ENCODE measurements at places on chromosomes 4 and X.

DNA sequence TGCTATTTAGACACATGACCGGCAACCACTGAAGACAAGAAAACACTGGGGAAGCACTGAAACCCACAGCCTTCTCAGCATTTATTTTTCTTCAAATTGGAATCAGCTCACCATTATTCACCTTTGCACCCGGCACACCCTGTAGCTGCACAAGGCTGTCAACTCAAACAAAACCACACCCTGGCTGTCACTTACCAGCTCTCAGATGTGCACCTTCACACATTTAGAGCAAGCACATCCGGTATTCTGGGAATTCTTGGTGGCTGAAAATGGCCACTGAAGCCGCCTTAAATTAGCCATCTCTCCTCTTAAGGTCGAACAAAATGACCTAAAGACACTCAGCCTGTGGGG lies 5.9 kb downstream of the ZFYVE28 start:
- H3K4me3 ChIP-seq: peak overlapping the region; percentile 73
- H3K27ac ChIP-seq: peak overlapping the region; percentile 98
- H3K36me3 ChIP-seq: no peaks in the 10 kb centered on the region

DNA sequence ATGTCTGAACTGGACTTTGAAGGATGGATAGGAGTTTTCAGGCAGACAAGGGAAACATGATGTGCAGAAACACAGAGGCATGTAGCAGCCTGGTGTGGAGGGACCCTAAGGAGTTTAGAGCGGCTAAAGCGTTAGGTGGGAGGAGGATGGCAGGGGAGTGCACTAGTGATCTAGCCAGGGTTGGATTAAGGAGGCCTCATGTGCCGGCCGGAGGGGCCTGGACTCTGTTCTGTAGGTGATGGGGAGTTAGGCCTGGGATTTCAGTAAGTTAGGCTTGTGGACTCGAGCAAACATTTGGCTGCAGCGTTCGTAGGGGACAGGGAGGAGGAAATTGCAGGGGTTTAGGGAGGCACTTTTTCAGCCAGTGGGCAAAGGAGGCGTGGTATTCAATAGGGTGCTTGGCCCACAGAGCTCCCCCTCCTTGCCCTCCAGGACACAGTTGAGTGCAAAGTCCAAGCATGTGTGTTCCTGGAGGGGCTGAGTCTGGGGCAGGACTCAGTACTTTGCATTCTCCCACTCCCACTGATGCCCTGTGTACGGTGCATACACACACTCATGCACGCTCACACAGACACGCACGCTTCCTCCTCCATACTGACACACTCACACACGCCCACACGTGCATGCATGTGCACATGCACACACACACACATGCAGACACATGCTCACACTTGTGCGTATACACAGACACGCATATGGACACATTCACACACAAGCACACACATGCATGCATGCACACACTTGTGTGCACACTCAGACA lies 18.6 kb downstream of the PSAPL1 start:
- peaks cover 42% of the 10 kb centered on the region for H3K27me3 ChIP-seq
- DNase-seq: peak; percentile 7
- H3K4me3 ChIP-seq: no peak overlapping the region
- H3K4me1 ChIP-seq: no peaks in the 10 kb centered on the region
- H3K27ac ChIP-seq: no peak overlapping the region

GRCh38 chr4:16544251-16544721 lies 318.0 kb upstream of the TAPT1 start:
- H3K27me3 ChIP-seq: no peaks in the 10 kb centered on the region
- no peaks in the 10 kb centered on the region for H3K4me1 ChIP-seq
- no peaks in the 10 kb centered on the region for H3K36me3 ChIP-seq
- H3K27ac ChIP-seq: no peak overlapping the region
- no peak for DNase-seq

GRCh38 chr4:186204103-186204559 lies 12.8 kb downstream of the CYP4V2 start:
- peaks cover 13% of the 10 kb centered on the region for H3K36me3 ChIP-seq
- DNase-seq: no peak
- H3K4me3 ChIP-seq: no peak overlapping the region
- H3K27me3 ChIP-seq: no peaks in the 10 kb centered on the region
- H3K4me1 ChIP-seq: peaks cover 8% of the 10 kb centered on the region

GRCh38 chr4:77852892-77853495 lies 9.6 kb upstream of the MRPL1 start:
- H3K36me3 ChIP-seq: no peaks in the 10 kb centered on the region
- peak overlapping the region; percentile 98 for H3K27ac ChIP-seq
- no peaks in the 10 kb centered on the region for H3K27me3 ChIP-seq
- peak; percentile 63 for DNase-seq
- peak overlapping the region; percentile 72 for H3K4me3 ChIP-seq

- H3K27me3 ChIP-seq: peaks cover 12% of the 10 kb centered on the region
- no peaks in the 10 kb centered on the region for H3K36me3 ChIP-seq
- no peak overlapping the region for H3K4me3 ChIP-seq
- DNase-seq: no peak
- no peak overlapping the region for H3K27ac ChIP-seq
- H3K4me1 ChIP-seq: no peaks in the 10 kb centered on the region
Observed at GRCh38 chr4:164768516-164768915, 14.6 kb downstream of the SMIM31 start.
